ENCODE measurements at places on chromosomes 5 and 9. TPM values are rescaled to one million over a fixed set of nuclear protein-coding genes. Genes with fewer than 3 reads are reported as not detected.

INSL4 gene
- total RNA-seq: not detected

NOL6 gene
- total RNA-seq: 24.0 TPM

FGF10 gene
- total RNA-seq: 2.2 TPM

AIF1L gene
- 1.2 TPM for total RNA-seq

CCDC192 gene
- not detected for total RNA-seq

STK32A gene
- total RNA-seq: 3.5 TPM

RXFP3 gene
- 0.07 TPM for total RNA-seq

HINT2 gene
- 11.4 TPM for total RNA-seq

PHF24 gene
- total RNA-seq: 0.10 TPM

FOXD4L5 gene
- total RNA-seq: 0.07 TPM

GARIN3 gene
- not detected for total RNA-seq

SOHLH1 gene
- total RNA-seq: not detected

FBN2 gene
- total RNA-seq: 146 TPM

HRH2 gene
- total RNA-seq: 0.39 TPM
